ENCODE measurements at places on chromosomes 7 and 10. TPM values are rescaled to one million over a fixed set of nuclear protein-coding genes. Genes with fewer than 3 reads are reported as not detected.

Gene MYPN
- not detected for polyA plus RNA-seq

Gene LIPK
- not detected for polyA plus RNA-seq

Gene WNT8B
- polyA plus RNA-seq = not detected

Gene ANKRD1
- polyA plus RNA-seq = not detected

Gene TSPAN15
- not detected for polyA plus RNA-seq

Gene SPDYE6
- not detected for polyA plus RNA-seq

Gene NUDT13
- not detected for polyA plus RNA-seq

Gene CDHR1
- polyA plus RNA-seq = not detected

Gene CALCR
- not detected for polyA plus RNA-seq

Gene CLRN3
- not detected for polyA plus RNA-seq

Gene CDCA7L
- 354 TPM for polyA plus RNA-seq

All from naive B cell (primary cell).